ENCODE measurements at places on chromosomes 2 and 18.

GRCh38 chr2:66428986-66429612, 5.8 kb upstream of the MEIS1 start:
- no peak for DNase-seq

GRCh38 chr2:41853427-41854191, 194.2 kb upstream of the PKDCC start:
- no peak for DNase-seq

DNA sequence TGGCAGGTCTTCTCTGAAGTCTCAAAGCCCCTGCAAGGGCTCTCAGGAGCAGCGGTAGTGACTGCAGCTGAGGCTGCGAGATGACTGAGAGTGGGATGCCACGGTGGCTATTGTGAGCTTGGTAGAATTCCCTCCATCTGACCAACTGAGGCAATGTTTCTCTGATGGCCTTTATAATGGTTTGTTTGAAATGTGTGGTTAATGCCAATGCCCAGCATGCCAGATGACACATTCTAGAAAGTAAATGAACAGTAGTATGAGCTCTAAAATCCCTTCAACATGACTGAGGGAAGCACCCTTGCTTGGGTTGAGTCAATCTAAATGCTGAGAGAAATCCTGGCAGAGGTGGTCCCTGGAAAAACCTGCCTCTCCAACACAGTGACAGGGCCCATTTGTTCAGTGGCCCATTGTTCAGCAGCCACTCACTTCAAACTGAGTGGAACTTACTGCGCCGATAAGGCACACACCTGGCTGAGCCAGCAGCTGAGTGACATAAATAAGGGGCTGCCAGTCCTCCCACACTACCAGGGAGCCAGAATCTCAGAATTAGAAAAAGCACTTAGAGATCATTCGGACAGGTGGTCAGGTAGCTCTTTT, 31.7 kb downstream of the SULT1C2 start:
- DNase-seq: no peak

DNA sequence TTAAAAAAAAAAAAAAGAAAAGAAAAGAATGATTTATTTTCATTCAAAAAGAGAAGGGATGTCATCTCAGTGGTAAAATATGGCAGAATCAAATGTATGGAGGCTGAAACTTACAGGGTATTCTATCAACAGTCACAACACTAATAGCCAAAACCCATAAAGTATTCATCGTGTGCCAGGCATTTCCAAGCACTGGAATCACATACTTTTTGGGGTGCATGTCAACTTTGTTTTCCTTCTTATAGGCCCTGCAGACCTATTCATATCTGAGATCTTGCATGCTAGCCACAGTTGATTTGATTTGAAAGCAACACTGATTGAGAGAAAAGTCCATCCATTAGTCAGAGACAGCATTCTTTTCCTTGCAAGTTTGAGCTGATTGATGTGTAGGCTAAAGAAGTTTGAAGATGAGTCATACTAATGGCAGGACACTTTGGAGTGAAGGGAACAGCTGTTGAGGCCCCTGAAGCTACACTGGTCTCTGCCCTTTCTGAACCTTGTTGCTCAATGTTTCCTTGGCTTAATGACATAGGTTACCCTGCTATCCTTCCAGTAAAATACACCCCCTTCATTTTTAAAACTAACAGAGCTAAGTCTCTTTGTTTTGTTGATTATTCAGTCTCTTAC, 22.0 kb downstream of the KATNAL2 start:
- DNase-seq: no peak

DNA sequence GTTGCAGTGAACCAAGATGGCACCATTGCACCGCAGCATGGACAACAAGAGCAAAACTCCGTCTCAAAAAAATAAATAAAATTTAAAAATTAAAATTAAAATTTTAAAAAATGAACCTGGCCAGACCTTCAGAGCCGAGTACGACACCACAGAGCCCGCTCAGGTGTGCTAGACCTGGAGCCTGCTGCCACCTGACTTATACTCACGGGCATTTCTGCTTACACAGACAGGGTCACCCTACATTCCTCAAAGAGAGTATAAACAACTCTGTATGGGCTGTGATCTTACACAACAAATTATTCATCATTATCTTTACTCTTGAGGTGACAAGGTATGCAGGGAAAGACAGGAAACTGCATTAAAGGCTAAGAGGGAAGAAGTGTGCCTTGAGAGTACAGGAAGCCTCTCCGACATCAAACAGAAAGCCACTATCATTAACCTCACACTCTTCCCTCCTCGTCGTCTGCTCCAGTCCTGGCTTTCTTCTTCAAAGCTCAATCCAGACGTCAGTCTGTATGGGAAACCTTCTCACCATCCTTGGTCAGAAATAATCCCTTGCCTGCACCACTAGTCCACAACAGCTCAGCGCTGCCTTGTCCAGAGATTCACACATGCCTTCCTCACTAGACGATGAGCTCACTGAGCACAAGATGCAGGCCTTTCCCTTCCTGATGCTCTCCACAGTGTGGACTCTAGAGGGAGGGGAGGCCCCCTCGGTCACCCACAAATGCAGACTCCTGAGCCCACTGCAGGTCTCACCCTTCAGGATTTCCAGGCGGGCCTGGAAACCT, 56.2 kb downstream of the UXS1 start:
- DNase-seq: no peak

GRCh38 chr2:216773072-216773471, 77.7 kb upstream of the IGFBP5 start:
- DNase-seq: no peak

DNA sequence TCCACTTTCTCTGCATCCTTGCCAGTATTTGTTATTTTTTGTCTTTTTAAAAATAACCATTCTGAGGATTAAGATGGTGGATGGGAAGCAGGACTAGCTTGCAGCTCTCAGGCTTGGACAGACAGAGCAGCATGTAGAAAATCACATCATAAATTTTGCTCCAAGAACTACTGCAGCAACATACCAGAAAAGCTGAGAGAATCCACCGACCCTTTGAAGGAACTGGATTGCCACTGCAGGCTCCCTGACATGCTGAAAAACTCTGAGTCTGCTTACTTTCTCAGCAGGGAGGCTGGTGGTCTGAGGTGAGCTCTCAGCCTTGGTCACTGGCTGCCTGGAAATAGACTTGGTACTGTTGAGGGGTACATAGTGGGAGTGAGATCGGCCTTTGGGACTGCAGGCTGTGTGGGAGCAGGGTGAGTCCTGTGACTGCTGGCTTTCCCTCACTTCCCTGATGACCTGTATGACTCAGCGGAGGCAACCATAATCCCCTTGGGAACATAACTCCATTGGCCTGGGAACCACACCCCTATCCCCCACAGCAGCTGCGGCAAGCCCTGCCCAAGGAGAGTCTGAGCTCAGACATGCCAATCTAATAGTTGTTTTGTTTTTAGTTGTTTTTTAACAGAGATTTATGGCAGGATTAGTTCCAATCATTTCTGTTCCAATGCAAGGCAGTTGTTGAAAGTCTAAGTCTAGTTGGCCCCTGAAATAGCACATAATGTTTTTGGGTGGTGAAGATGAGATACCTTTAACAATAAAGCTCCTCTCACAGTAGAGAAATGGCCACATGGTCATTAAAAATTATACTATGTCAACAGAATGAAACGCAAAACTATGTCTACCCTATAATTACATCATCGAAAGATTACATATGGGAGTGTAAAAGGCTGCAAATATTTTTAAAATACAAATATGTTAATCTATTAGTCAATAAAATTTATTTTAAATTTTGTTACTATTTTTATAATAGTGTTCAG, 414.2 kb upstream of the CHAC2 start:
- no peak for DNase-seq

DNA sequence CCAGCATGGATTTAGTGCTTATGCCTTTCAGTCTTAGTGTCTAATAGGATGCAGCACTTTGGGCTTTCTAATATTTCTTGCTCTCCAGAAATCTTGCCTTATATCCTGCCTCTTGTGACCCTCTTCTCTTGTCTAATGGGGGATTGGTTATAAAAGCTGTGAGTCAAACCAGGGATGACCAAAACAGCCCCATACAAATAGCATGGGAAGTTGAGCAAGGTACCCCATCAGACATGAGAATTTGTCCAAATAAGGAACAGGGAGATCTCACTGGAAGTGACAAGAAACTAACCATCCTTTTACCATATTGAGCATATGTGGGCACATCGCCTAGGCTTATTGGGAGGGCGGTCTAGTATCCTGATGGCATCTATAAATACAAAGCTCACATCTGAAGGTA, 78.8 kb upstream of the BZW1 start:
- DNase-seq: no peak

DNA sequence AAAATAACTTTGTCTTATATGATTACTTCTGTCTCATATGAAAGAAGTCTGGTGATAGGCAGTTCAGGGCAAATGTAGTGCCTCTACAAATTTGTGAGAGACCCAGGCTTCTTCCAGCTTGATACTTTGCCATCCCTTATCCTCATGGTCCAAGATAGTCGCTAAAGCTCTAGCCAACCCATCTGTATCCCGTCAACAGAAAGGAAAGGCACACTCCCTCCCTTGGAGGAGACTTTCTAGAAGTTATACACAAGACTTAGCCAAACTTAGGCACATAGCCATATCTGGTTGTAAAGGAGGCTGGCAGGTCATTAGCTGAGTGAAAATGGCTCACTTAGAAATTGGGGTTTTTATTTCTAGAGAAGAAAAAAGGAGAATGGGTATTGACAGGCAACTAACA, 14.3 kb upstream of the EHBP1 start:
- no peak for DNase-seq

- DNase-seq: no peak
Measured at GRCh38 chr18:36331521-36331971, 34.0 kb downstream of the FHOD3 start.

- DNase-seq: no peak
Measured at GRCh38 chr2:42492691-42493467, 903 bp downstream of the KCNG3 start.

- no peak for DNase-seq
Measured at GRCh38 chr18:22705328-22705727, 227.8 kb upstream of the RBBP8 start.

DNA sequence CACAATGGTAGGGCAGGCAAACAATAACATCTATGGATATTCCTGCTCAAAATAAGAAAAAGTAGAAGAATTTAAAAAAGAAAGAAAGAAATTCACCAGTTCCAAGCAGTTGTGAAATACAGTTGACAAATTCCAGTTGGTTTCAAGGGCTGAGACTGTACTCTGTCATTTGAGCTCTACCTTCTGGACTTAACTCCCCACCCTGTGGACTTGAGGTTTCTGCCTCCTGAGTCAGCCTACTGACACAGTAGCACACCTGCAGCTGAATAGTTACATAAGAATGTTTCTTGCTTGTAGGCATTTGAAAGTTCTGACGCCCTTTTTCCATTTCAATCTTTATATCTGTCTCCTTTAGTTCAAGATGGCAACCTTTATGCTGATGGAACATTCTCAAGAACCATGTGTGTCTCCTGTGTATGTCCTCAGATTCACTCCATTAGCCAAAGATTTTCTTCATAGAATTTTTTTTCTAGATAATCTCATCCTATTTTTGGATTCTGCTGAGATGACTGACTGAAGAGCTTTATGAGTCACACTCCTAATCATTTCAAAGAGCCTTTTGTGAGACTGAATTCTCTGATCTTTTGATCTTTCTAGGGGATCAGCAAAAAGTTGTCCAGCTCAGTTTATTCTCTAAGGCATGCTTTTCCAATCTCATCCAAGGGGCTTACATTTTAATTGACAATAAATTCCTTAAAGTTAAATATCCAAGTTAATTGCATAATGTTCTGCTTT, 19.1 kb downstream of the NETO1 start:
- DNase-seq: no peak

DNA sequence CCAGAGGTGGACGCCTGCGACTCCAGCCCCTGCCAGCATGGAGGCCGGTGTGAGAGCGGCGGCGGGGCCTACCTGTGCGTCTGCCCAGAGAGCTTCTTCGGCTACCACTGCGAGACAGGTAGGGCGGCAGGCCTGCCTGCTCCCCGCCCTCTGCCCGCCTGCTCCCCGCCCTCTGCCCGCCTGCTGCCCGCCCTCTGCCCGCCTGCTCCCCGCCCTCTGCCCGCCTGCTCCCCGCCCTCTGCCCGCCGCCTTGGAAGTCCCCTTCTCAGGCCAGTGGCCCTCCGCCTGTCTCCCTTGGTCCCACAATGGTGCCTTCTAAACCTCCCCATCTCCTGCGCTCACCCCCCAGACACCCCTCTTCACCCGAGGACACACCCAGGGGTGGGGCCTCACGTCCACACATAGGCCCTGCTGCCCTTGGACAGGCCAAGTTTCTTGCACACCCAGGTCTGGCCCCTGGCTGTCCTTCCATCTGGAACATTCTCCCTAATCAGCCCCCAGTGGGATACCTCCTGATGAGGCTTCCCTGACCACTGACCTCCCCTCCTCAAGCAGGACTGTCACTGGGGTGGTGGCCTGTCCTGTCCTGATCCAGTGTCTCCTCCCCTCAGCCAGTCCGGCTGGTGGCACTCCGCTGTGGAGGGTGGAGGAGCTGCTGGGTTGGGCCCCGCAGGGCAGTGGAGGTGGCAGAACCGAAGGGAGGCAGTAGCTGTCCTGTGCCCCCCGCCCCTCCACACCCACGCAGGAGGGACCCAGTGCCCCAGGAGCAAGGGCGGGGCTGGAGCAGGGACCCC, 37.9 kb downstream of the MTERF4 start:
- DNase-seq: no peak
